Left lobe of liver (tissue), 2 donors: ENCODE measurements at places on chromosomes 5 and 9.

- DNase-seq = no peak
Measured at GRCh38 chr9:29616844-29617243, 2043.6 kb upstream of the C9orf72 start.

DNA sequence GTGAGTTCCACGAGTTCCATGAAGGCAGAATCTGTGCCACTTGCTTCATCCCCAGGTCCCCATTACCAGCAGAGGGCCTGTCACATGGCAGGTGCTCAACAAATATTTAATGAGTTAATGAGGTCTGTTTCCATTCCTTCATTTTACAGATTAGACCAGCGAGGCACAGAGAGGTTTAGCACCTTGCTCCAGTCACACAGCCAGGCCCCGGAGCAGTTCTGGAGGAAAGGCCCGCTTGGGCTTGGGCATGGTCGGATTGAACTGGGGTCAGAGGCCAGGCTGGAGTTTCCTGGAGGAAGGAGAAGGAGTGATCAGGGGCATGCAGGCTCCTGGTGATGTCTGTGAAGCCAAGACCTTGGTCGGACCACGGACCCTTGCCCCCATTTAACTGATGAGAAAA is 4.0 kb upstream of the ST6GALNAC4 start:
- no peak for DNase-seq

DNA sequence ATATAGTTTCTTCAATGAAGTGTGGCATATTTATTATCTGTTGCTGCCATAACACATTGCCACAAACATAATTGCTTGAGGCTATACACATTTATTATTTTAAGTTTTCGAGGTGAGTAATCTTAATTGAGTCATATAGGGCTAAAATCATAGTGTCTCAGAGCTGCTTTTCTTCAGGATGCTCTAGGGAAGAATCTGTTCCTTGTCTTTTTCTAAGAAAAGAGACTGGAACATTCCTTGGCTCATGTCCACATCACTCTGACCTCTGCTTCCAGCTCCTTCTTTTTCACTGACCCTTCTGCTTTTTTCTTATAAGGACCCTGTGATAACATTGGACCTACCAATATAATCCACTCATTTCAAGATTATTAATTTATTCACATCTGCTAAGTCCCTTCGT is 632.4 kb upstream of the TYRP1 start:
- DNase-seq = no peak

DNA sequence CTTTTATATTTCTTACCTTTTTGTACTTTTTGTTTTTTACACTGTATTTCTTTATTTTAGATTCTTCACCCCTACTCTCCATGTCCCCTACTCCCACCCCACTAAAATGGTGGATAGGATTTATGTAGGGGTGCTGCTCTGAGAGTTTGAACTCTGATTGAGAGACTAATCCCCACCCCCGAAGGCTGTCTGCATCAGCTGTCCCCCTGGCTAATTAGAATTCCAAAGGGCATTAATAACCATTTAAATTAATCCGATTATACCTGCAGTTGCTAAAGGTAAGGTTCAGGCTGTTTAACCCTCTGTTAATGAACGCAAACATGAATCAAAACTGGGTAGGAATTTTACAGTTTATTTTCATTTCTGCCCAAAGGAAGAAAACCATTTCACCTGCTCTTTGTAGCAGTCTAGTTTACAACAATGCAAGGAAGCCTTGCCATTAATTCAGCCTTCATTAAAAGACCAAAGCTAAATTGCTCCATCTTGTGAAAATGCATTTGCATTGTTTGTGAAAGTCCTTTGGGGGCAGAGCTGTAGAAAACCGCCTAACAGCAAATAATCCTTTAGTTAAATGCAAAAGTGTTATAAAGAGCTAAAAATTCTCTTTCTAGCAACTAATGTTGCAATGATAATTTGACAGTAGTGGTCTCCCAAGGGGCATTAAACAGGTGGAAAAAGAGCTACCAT is 71.2 kb downstream of the ZCCHC7 start:
- DNase-seq = no peak

DNA sequence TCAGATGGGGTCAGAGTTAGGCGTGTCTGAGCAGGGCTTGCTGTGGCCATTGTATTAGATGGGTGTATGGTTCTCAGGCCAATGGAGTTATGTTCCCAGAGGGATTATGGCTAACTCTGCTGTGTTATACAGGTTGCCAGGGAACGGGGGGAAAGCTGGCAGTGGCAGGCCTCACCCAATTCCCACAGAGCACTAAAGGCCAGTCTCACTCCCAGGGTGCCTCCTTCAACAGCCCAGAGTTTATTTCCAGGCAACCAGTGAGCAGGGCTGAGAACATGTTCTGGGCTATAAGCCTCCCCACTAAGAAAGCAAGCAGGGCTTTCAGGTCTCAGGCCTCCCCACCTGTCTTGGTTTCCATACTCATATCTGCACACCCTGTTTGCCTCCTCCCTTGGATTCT is 597.9 kb downstream of the ZNF608 start:
- DNase-seq = no peak

DNA sequence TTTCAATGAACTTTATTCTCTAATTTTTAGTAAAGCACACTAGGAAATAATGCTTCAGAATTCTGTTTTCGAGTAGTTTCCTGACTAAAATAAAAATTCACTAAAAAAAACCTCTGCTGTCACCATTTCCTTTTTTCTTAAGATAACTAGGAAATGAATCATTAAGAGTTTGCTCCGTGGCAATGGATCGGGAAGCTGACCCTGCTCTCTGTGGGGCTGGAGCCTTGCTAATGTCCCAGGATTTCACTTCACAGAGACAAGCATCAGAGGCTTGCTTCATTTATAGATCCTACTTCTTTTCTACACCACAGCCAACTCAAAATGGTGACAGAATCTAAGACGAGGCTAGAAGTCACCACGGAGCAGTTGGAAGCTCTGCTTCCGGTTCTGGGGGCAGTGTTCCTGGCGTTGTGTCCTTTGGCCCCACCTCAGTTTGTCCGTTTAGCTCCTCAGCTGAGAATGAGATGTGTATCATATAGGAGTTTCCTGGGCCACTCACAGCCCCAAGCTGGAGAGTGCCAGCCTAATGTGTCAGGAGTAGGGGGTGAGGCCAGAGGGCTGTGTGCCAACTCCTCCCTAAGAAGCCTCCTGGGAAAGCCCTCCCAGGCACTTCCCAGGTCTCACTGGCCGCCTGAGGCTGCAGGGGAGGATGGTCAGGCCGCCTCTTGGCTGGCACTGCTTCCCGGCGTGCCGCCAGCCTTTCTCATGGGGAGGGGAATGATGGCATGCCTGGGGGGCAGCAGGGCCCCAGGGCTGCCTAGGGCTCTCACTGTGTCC is 19.6 kb downstream of the TENT4A start:
- DNase-seq = peak; percentile 30

DNA sequence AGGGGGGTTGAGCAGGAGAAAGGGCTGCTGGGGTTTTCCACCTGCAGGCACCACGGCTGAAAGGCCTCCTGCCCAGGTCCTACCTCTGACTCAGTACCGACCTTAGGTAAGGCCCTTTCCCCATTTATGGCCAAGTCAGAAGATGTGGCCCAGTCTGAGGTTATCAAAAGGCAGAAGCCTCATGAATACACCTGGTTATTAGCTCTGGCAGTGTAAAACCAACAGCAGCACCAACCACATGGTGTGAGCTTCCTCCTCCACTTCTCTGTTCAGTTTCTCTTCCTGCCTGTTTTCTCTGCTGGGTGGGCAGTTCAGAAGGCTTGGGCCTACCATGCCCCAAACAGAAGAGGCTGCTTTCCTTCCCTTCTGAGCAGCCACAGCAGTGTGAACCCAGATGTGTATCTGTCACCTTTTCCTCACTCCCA is 86.9 kb downstream of the UGCG start:
- DNase-seq = no peak

DNA sequence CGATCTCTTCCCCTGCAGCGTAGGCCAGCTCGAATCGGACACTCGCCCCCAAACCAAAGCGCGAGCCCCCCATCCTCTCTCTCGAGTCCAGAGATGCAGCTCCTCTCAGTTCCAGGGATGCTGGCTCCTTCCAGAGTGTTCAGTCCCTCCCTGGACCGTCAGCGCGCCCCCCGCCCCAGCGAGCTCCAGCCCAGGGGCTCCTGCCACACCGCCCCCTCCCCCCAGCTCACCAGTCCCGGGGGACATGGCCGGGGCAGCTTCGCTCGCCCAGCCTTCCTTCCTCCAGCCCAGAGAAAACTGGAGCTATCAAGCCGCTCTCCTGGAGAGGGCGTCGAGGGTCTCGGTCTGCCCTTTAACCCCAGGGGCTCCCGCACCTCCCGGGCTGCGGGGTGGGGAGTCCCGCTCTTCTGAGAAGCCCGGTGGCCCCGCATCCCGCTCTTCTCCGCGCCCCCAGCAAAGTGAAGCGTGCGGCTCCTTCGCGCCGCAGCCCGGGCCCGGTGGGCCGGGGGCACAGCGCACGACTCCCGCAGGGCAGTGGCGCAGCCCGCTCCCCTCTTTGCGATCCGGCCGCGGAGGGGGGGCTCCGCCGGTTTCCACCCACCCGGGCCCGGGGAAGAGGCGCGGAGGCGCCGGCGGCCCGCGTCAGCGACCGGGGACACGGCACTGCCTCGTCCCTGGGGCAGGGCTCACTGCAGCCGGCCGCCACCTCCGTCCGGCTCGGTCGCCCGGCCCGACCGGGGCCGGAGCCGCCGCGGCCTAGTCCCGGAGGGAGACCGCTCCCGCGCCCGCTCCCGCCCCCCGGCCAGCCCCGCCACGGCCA is 587 bp downstream of the MIER3 start:
- peak; percentile 48 for DNase-seq

DNA sequence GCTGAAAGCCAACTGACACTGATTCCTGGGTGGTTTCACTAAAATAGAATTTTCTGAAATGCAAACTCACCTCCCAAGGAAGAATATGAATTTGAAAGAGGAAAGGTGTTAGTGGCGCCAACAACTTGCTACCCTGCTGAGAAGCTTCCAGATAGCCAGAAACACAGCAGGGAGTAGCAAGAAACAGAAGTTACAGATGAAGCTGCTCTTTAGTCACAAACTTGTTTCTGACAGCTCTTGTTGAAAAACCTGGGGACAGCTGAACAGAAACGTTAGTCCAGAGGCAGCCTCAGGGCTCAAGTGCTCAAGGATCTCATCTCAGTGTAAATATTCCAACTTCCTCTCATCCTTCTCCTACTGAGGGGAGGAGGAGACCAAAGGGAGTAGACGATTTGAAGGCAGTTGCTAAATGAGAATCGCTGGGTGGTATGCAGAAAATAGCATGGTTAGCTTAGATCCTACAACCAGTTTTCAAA is 184.1 kb downstream of the PDE4D start:
- DNase-seq = no peak

DNA sequence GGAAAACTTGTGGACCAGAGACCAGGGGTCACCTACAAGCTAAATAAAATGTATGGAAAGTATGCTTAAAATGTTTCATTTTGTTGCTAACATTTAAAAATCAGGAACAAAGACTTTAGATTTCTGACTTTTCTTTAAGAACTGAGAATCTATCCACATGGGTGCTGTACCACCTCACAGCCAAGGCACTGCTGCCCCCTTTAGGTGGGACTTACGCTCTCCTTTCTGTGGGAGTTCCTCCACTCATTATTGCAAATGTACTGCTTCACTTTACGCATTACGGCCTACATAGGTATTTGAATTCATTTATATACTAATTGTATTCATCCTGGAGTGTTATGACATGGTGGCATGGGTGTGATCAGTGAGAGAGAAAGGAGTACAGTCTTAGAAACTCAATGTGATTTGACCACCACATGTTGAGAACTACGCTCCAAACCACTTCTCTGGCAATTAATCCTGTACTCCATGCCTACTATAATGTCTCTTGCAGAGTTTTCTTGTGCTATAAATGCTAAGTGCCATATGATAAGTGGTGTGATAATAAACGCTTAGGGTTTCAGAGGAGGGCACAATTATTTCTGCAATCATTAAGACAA is 24.7 kb upstream of the CETN3 start:
- DNase-seq = no peak

- no peak for DNase-seq
Measured at GRCh38 chr9:126236273-126236672, 90.4 kb upstream of the MVB12B start.

DNA sequence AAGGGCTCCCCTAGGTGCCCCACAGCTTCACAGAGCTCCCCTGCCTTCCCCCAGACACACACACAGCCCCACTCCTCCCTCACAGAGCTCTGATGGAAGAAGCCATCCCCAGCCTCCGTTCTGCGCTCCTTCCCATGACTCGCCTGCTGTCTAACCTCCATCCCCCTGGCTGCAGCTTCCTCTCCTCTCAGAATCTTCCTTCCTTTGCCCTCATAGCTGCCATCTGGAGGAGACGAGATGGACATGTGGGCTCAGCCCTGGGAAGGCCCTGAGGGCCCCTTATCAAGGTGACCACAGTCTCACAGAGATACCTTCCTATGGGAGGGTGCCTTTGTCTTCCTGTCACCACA is 94.3 kb downstream of the PCDH1 start:
- DNase-seq = no peak

DNA sequence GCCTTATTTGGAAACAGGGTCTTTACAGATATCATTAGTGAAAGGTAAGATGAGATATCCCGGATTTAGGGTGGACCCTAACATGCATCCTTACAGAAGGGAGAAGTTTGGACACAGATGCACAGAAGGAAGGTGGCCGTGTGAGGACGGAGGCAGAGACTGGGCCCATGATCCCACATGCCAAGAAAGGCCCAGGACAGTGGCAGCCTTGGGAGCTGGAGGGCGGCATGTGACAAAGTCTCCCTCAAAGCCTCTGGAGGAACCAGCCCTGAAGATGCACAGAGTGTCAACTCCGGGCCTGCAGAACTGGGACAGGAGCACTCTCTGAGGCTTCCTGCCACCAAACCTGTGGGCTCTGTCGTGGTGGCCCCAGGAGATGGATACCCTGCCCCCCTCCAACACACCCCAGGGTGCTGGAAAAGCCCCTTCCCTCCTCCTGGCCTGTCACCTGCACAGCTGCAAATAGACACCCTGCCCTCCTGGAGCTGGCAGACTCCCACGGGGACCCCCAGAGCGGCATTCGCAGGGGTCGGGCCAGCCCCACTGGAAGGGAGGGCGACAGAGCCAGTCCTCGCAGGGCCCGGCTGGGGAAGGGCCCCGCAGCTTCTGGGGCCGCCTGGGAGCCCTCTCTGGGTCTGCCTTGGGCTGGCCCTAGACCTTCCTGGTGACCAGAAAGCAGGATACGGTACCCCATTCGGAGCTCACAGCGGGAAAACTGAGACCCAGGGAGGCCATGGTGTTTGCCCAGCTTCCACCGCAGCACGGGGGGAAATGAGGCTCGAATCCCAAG is 7.9 kb downstream of the NACC2 start:
- DNase-seq = no peak

GRCh38 chr5:131983244-131983771 is 28.1 kb downstream of the ACSL6 start:
- DNase-seq = no peak

GRCh38 chr5:143717400-143717799 is 94.6 kb upstream of the HMHB1 start:
- no peak for DNase-seq

GRCh38 chr9:27425827-27426510 is 98.1 kb upstream of the IFNK start:
- no peak for DNase-seq

DNA sequence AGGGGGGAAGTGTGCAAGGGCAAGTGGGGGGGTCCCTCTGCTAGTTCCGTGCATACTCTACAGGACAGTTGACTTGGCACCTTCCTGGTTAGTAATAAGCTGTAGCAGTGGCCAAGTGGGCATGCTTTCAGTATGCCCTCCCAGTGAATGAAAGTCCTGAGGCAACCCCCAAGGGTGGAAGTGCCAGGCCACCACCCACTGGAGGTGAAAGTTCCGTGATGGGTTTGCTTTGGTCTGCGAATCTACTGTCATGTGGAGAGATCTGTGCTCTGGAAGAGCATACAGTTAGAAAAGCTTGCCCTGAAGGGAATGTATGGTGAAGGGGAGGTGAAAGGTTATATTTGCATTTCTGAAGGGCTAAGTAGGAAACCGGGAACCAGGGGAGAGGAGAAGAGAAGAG is 10.3 kb downstream of the FXN start:
- DNase-seq = peak; percentile 48
